Gastroesophageal sphincter (tissue), 4 donors: ENCODE measurements at places on chromosomes 6 and 20. TPM values are rescaled to one million over a fixed set of nuclear protein-coding genes. Genes with fewer than 3 reads are reported as not detected.

HFE gene
- 3.7 TPM for total RNA-seq

GRCh38 chr6:143677577-143677890 lies 231 bp upstream of the PHACTR2 start:
- no peak for ATAC-seq

DNA sequence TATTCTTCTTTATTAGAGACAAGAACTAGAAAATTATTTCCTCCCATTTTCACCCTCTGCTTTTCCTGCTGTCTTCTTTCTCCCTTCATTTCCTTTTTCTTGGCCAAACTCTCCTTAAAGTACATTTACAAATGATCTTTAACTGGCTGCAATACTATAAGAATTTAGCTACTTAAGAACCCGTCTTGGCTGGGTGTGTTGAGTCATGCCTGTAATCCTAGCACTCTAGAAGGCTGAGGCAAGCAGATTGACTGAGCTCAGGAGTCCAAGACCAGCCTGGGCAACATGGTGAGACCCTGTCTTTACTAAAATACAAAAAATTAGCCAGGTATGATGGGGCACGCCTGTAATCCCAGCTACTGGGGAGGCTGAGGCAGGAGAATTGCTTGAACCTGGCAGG lies 39.3 kb upstream of the SRPK1 start:
- no peak for ATAC-seq

DEFB132 gene
- total RNA-seq: not detected

DNA sequence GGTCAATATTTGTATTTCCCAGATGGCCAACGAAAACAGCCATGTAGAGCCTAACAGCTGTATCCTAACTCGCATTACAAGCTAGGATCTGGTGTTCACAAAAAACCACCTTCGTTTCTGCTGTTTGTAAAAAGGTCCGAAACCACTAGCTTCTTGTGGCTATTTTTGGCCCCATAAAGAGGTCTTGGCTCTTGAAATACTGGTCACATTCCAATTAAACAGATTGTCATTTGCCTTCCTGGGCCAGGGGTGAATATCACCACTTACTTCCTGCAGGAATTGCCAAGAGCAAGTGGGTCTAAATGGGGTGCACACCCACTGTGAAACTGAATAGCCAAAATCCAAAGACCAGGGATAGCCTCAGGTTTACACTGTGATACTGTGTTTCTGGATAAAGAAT lies 48.2 kb downstream of the TSHZ2 start:
- ATAC-seq: no peak

DNA sequence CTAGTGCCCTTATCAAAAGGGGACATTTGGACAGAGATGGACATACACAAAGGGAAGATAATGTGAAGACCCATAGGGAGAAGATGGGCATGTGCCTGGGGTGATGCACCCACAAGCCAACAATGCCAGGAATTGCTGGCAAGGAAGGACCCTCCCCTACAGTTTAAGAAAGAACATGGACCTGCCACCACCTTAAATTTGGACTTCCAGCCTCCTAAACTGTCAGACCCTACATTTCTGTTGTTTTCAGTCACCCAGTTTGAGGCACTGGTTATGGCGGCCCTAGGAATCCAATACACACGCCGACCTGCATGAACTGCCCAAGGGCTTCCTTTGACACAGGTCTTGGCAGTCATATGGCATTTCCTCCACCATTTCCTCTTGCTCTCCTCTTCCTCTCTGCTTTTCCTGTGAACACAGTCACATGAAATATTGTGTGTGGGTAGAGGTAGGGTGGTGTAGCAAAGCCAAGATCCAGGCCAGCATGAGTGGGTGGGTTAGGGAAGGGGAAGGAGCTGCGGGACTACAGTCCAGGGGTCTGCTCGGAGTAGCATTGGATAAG lies 115.6 kb downstream of the ZDHHC14 start:
- no peak for ATAC-seq

DNA sequence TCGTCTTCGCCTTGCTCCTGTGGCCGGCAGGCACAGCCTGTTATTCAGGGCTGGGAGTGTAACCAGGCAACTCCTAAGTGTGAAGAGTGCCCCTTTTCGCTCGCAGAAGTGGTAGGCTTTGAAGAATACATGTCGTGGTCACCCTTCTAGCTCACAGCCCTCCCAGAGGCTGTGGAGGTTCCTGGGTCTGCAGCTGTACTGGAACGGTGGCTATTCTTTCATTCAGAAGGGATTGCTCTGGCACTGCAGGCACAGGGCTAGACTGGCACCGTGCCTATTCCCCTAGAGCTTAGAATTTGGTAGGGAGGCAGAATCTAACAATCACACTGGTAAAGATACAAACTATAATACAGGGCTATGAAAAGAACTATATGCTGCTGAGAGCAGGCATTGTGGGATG lies 1.1 kb upstream of the SRSF12 start:
- ATAC-seq: no peak

HCK gene
- 31.8 TPM for total RNA-seq

- ATAC-seq: no peak
Measured at GRCh38 chr6:119196715-119197114, 118.3 kb upstream of the FAM184A start.

GRCh38 chr20:17797161-17797560 lies 97.4 kb downstream of the BANF2 start:
- ATAC-seq: no peak

CAGE1 gene
- not detected for total RNA-seq

- ATAC-seq: no peak
Measured at GRCh38 chr20:13839421-13840092, 54.7 kb downstream of the NDUFAF5 start.

- ATAC-seq: peak; percentile 32
Measured at GRCh38 chr6:53313784-53314400, 34.9 kb downstream of the ELOVL5 start.

CASS4 gene
- 2.0 TPM for total RNA-seq

GRCh38 chr6:134517868-134518267 lies 200.0 kb upstream of the SGK1 start:
- peak; percentile 20 for ATAC-seq

DNA sequence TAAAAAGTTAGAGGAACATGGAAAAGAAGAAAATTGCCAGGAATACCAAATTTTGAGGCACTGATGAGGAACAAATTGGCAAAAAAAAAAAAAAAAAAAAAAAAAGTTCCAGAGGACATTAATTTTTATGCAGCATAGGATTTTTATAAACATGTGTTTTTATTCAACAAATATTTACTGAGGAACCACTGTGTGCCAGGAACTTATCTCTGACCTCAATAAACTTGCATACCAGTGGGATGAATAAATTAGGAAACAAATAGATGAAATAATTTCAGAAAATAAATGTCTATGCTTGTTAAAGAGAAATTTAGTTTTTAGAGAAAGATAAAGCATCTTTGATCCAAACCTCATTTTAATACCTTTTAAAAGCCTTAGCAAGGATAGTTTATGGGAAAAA lies 175.1 kb downstream of the PDE10A start:
- no peak for ATAC-seq

GRCh38 chr20:48921168-48921882 lies at the start of gene ARFGEF2:
TSS of gene ARFGEF2 (plus strand) at chr20:48921711. CDS start at chr20:48921890, 179 bp downstream.
- peak; percentile 96 for ATAC-seq

EMILIN3 gene
- total RNA-seq: 3.6 TPM

GRCh38 chr20:48326868-48327267 lies 500.9 kb downstream of the PREX1 start:
- ATAC-seq: no peak

FILIP1 gene
- 57.0 TPM for total RNA-seq

RIPPLY2 gene
- total RNA-seq: 2.3 TPM

DNA sequence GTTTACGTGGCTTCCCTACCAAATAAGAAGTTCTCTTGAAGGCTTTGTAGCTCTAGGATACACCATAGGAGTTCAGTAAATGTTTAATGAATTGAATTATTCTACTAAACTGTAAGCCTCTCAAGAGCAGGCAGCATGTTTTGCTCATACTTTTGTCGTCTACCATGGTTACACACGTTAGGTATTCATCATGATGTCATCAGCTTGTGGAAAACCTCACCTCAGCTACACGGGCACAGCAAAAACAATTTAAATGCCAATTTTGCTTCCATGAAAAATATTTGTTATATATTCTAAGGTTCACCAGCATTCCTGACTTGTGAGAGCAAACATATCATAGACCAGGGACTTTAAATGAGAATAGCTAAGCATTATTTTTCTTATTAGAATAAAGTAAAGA lies 16.7 kb downstream of the NCOA5 start:
- no peak for ATAC-seq

DNA sequence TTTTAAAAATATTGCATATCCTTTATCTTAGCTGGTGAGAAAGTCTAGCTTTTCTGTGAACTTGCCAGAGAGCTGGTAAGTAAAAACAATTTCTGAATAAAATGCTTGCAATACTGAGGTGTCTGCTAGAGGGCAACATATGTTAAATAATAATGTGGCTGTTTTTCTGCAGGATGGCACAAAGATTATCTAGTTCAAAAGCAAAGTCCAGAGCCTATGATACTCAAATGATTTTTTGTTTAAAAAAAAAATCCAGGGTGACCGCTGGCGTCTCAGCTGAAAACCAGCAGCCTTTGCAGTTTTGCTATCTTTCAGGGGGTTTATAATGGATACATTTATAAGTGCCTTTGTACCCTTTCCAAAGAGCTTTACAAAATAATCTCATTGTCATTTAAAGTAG lies 194.9 kb downstream of the PHACTR1 start:
- no peak for ATAC-seq

DNA sequence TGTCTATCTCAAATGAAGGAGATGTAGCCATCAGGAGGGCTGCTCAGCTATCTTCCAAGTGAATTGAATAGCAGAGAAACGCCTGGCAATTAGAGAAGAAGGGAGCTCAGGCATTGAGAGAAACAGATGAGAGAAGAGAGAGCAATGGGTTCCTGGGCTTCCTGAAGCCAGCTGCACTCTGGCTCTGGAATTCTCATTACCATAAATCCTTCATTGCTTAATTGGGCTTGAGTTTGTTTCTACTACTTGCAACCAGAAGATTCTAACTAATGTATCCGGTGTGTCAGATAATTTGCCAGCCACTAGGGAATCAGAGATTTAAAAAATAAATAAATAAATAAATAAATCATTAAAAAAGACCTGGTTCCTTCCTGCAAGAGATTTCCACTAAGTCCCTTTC lies 25.0 kb upstream of the CDKAL1 start:
- no peak for ATAC-seq

DNA sequence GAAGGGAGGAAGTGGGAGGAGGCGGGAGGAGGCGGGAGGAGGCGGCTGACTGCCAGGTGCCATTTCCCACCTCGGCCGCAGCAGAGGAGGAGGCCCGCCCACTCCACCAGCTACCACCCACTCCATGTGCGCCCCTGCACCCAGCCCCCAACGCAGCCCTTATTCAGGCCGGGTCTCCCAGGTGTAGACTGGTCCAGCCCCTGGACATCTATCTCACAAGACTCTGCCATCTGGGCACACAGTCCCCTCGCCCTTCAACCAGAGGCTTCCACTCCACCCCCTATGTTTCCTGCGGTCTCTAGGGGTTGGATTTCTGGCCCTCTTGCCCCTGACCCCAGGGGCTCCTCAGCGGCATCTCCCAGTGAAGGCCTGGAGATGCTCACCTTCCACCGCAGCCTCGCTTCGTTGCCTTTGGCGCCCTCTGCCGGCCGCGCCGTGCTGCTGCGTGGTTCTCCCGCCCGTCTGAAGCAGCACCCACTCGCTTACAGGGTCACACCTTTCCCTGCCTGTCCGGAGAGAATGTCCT lies 32.6 kb upstream of the FAM83D start:
- peak; percentile 75 for ATAC-seq

GRCh38 chr6:91079969-91080368 lies 493.1 kb upstream of the MAP3K7 start:
- ATAC-seq: no peak

DNA sequence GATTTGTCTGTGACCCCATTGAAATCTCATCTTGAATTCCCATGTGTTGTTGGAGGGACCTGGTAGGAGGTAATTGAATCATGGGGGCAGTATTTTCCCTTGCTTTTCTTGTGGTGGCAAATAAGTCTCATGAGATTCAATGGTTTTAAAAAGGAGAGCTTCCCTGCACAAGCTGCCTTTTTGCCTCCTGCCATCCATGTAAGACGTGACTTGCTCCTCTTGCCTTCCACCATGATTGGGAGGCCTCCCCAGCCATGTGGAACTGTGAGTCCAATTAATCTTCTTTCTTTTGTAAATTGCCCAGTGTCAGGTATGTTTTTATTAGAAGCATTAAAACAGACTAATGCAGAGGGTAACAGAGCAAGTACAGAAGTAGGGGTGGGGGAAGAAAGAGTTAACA lies 1097.0 kb upstream of the ADGRB3 start:
- ATAC-seq: no peak

PMEPA1 gene
- total RNA-seq: 9.6 TPM

DNA sequence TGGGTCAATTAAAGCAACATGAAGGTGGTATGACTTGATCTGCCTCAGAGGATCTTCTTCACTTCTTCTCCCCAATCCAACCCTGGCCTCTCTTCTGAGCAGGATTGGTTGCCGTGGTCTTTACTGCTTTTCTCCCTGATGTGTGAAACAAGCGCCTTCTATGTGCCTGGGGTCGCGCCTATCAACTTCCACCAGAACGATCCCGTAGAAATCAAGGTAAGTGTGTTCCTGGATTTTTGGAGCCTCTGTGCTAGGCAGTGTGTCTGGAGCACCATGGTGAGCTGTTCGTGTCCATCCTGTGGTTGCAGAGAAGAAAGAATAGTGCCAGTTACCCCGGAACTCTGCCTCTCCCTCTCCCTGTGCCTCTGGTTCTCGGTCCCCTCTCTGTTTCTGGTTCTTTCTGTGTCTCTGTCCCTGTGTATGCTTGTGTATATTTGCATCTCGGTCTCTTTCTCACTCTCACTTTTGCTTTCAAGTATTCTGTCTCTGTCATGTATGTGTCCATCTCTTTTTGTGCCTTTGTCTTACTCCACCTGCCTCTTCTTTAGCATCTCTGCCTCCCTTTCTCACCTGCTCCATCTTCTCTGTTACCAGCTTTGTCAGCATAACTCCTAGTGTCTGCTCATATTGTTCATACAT lies 23.5 kb downstream of the TM9SF4 start:
- ATAC-seq: no peak

DNA sequence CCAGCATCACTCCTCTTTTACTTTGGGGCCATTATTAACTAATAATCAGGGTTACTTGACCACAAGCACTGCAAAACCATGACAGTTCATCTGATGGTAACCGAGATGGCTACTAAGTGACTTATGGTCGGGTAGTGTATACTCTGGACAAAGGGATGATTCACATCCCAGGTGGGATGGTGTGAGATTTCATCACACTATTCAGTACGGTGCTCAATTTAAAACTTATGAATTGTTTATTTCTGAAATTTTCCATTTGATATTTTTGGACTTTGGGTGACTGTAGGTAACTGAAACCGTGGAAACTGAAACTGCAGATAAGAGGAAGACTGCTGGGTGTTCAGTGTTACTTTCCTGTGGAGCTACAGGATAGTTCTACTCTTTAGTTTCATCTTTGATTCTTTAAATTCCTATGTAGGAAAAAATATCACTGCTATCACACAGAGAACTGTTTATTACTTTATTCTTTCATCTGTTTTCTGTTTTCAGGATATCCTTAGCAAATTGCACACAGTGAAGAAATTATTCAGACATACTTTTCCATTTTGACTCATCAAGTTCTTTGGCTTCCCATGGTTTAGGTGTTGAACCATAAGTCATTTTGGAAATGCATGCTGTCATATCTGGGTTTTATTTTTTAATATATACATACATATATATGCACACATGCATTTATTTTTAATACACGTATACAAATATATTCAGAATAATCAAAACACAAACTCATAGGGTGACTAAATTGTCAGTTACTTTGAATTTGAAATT lies 59.1 kb upstream of the C20orf144 start:
- no peak for ATAC-seq
